ENCODE measurements at places on chromosomes 4 and X.

- DNase-seq: no peak
These were observed 2.8 kb downstream of the GK start for GRCh38 chrX:30655991-30656390.

DNA sequence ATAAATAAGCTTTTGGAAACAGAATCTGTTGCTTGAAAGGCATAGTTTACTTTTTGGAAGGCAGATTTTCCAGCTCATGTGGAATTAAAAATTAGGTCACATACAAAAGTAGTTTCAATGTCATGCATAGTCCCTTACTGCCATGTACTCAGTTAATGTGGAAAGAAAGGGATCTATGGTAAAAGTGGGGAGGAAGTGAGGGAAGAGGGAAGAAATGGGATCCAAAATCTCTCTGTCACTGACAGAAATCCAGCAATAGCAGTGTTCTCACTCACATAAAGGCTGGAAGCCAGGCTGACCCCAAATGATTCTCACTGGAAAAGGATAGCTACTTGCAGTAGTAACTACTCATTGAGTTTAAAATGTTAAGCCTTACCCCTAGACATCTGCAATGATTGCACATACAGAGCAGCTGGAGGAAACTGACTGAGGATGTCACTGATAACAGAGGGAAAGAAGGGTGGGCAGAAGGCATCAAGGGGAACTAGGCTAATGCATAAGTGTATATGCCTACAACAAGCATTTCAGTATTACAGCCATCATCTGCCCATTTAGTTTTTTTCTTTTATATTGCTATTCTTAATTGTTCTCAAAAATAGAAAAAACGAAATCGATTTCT lies 445.6 kb downstream of the FAT4 start:
- DNase-seq: no peak

DNA sequence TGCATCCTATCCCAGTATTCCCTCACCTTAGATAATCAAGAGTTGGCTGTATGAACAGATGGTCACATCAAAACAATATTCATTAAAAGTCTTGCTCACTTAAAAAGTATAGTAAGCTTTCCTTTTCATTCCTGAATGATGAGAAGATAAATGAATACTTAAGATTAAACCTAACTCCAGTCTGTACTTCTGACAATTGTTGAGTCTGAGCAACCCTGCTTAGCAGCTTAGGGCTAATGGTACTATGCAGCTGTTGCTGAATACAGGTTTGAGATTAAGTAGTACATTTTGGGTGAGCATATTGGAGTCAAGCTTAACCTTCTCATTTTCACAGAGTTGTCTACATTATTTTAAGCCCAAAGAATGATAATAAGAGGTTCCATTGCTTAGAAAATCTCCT lies 121.7 kb upstream of the ETNPPL start:
- no peak for DNase-seq

- peak; percentile 65 for DNase-seq
These were observed 135.6 kb downstream of the TSPAN5 start for GRCh38 chr4:98522636-98523395.

- DNase-seq: no peak
These were observed at the start of gene RXFP1 for GRCh38 chr4:158521484-158522088. RXFP1 (plus strand) TSS chr4:158521882; CDS start chr4:158521977, 95 bp downstream.

DNA sequence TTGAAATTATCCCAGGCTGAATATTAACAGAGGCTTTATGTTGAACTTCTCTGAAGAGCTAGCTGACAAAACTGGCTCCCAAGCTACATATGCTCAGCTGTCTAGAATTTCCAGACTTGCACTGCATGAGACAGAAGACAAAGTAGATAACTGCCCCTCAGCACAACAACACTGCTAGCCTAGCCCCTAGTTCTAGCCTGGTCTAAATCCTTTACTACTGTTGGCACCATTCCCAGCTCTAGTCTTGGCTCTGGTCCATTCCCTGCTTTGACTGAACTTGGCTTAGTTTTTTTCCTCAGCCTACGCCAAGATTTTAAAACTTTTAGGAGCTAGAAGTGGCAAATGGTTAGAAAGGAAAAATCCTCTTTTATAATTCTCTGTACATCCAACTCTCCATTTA lies 7.6 kb upstream of the OPHN1 start:
- DNase-seq: peak; percentile 47

DNA sequence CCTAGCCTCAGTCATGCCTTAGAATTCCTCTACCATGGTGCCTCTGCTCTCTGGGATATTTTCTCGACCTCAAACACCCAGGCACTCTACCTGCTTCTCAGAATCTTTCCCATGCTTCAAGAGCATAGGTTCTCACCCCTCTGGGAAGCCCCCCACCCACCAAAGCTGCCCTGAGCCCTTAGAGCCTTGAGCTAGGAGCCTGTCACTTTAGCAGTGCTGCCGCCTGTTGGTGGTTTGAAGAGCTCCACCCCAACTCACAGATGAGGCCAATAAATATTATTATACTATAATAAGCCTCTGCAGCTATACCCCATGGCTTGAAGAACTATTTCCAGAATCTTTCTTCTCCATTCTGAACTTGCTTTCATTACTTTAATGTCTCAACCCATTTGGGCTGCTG lies 109.7 kb downstream of the RTL5 start:
- DNase-seq: no peak

GRCh38 chr4:173503330-173504180 lies 26.5 kb downstream of the HAND2 start:
- DNase-seq: no peak

GRCh38 chr4:66071911-66072310 lies 401.6 kb upstream of the EPHA5 start:
- DNase-seq: no peak

DNA sequence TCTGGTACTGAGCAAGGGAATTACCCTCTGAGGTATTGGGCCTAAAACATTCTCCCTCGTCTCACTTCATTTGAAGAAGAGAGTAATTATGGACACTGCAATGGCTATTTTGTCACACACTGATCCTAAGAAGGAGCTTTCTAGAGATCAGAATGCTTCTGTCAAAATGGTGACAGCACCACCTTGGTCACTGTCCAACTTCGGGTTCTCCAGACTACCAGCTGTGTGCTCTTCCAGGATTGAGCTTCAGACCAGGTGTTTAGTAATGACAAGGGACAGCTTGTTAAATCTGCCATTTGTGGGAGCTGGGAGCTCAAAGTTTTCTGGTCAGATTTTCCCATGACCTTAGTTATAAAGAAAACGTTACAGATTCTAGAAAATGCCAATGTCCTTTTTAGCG lies 105.4 kb downstream of the POLA1 start:
- no peak for DNase-seq

- DNase-seq: no peak
These were observed 263.7 kb downstream of the IL1RAPL1 start for GRCh38 chrX:28850955-28851354.

- no peak for DNase-seq
These were observed 416.7 kb downstream of the ZIC3 start for GRCh38 chrX:137982472-137983172.

DNA sequence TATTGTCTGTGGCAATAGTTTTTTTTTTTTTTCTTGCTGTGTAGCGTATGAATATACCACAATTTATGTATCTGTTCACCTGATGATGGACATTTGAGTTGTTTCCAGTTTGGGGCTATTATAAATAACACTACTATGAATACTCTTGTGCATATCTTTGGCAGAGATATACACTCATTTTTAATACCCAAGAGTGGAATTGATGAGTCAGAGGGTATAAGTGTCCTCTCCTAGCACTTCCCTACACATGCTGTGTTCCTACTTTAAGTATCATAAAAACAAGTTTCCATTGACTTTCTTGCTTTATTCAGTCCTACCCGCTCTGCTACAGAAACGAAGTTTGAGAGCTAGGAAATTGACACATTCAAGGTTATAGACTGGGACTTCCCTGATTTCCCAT lies 39.8 kb downstream of the XIAP start:
- no peak for DNase-seq

DNA sequence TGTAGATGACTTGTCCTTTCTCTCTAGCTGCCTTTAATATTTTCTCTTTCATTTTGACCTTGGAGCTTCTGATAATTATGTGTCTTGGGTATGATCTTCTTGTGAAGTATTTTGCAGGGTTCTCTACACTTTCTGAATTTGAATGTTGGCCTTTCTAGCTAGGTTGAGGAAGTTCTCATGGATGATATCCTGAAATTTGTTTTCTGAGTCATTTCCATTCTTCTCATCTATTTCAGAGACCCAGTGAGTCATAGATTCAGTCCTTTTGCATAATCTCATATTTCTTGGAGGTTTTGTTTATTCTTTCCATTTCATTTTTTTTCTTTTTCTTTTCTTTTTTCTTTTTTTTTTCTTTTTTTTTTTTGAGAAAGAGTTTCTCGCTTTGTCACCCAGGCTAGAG lies 585.7 kb upstream of the PABPC4L start:
- no peak for DNase-seq

DNA sequence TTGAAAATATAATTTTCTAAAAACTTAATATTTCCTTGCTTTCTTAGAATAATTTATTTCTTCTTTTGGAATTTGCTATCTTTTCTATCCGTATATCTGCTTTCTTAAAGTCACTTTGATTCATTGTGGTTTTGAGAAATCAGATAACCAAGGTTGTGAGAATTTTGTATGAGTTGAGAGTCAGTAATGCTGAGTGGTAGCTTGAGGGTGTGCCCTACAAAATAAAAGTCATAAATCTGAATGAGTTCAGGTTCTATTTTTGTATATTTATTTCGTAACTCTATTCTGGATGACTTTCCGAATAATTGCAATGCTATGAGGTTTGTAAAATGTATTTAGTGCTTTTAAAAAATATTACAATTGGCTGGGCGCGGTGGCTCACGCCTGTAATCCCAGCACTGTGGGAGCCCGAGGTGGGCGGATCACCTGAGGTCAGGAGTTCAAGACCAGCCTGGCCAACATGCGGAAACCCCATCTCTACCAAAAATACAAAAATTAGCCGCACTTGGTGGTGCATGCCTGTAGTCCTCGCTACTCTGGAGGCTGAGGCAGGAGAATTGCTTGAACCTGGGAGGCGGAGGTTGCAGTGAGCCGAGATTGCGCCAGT lies 8.9 kb downstream of the COPS4 start:
- no peak for DNase-seq

GRCh38 chr4:190015538-190016368 lies 11.3 kb downstream of the FRG2 start:
- DNase-seq: no peak

DNA sequence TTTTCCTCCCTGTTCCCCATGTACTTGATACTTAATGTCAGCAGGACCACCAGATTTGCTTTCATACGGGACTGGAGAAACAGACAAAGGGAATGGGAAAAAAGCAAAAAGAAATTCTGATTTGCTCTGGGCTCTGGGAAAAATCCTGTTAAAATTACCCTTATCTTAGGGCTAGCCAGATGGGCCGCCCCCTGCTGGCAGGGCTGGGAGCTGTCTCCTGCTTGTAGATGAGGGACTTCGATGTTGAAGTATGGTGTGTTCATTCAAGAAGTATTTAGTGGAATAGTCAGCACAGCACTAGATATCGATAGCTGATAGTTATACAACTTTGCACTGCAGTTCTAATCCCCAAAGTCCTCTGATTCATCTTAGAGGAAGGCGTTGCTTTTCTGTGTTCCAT lies 45.8 kb downstream of the BCORL1 start:
- DNase-seq: no peak

- peak; percentile 79 for DNase-seq
These were observed 5.6 kb downstream of the G6PD start for GRCh38 chrX:154540897-154541535.

DNA sequence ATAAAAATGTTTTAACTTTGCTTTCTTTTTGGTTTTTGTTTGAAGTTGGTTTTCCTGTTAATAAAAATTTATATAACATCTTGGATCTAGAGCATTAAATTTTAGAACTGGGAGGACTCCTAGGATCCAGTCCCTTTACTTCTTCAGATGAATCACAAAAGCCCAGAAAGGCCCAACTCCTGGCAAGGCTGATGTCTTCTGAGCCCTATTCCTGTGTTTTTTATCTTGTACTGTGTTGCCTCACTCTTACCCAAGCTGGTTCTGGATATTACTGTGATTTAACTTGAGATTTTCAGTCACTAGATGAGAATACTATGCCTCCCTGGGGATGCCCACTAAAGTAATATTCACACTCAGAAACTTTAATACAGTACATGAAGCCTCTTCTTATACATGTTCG lies 127.1 kb upstream of the GALNT7 start:
- DNase-seq: no peak

DNA sequence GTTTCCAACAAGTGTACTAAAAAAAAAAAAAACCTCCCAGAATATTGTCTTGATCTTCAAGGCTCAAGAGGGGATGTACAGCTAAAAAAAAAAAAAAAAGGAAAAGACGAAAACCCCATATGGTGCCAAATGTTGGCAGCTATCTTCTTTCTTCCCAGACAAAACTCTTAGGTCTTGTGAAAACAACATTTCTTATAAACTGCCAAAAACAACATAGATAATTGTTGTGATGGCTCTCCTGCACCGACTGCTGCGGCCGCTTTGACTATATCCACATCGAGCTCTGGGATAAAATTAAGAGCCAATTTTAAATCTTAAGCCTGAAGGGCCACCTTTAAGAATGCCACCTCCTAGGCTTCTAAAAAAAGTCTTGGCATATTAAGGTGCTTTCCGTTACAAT lies 23.5 kb downstream of the PDGFC start:
- DNase-seq: no peak

DNA sequence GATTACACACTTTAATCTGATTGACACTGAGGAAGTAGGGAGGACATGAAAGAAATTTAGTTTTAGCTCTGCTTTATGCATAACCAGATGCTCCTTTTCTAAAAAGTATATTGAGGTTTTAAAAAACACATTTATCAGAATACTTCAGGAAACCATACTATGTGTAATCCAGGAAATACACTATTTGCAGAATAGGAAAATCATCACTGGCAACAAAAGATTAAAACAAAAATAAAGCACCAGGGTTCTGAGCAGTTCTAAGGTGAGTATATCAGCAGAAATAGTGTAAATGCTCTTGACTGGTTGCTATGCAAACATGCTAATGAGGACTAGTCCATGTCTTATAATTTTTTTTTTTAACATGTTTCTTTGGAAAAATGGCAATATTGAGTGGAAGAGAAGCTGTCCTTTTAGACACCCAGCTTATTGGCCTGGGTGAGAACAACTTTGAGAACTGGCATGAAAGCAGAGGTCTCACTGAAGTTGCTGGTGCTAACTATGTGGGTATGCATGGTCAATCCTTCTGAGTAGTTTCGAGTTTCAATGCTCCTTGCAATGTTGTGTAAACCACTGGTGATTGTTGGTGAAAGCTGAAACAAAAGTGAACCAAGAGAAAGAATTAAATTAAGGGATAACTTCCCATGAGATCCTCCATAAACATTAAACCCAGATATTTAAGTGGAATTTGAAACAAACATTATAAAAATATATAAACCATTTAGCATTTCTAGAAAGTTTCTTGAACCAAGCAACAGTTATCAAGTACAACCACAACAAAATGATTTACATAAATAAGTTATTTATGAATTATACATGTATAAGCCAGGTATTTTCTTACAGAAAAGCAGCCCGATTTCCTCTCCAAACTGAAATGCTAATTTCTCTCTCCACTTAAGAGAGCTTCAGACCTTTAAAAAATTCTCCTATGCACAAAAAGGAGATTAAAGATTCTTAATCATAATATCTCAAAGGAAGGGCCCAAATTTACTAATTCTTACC lies 20.4 kb upstream of the SCD5 start:
- DNase-seq: no peak

DNA sequence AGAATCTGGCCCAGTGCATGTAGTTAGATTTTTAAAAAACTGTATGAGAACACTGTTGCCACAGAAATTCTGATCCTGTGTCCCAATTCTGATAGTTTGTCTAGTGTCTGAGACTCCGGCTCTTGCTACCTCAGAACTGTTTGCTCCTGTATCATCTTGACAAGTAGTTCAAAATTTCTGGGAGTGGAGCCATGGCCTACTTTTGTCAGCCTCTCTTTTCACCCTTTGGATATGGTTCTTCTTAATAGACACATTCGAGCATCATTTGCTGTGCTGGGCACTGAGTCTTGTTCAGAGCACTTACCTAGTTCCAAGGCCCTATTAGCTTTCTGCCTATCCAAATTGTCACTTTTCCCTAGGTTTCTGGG lies 46.9 kb downstream of the ATP10D start:
- no peak for DNase-seq
